ENCODE measurements at places on chromosomes 3 and 15. TPM values are rescaled to one million over a fixed set of nuclear protein-coding genes. Genes with fewer than 3 reads are reported as not detected.

DNA sequence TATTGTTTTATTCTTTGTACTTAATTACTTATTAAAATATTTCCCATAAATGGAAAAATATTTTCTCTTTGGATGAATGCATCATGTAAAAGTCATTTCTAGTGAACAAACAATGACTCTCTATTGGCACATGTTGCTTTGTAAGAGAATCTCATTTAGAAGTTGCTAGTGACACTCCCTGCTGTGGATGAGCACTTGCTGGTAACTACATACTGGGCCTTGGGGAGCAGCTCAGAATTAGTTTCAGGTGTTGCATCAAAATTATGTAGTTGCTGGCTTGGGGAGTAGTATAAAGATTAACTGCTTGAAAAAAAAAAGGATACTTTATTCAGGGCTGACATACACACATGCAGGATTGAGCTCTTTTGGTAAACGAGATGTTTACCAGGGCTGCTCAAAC, 80.3 kb upstream of the KCNAB1 start:
- no peak for DNase-seq

- no peak for DNase-seq
These were observed 8.5 kb downstream of the MYO5C start for GRCh38 chr15:52287114-52287513.

- no peak for DNase-seq
These were observed 65.6 kb downstream of the SLC6A6 start for GRCh38 chr3:14467814-14468620.

DNA sequence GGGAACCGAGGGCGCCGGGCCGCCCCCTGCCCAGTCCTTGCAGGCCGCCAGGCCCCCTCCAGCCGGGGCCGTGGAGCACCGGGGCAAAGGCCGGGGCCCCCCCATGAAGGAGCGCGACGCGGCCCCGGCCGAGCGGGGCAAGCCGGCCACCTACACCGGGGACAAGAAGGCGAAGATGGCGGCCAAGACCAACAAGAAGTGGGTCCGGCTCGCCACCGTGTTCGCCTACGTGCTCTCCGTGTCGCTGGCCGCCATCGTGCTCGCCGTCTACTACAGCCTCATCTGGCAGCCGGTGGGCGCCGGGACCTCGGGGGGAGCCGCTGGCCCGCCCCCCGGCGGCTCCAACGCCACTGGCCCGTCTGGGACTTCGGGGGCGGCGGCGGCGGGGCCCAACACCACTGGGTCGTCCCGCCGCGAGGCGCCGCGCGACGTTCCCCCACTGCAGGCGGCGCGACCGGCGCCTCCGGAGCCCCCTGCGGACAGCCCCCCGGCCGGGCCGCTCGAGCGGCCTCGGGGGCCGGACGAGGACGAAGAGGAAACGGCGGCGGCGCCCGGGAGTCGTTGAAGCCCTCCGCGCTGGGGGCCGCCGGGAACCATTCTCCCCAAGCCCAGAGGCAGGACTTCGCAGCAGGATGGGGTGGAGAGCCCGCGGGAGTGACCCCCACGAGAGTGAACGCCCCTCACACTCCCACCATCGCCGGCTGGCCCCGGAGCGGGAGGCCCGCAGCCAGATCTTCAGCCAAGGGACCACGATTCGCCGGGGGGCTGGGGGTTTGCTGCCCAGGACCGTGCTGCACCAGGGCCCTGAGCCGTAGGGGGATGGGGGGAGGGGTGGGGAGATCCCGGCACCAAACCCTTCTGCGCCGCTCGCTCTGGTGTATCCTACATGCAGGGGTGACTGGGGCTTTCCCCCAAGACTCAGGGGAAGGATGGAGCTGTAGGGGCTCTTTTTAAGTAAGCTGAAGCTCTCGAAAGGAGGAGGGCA, 753 bp downstream of the INAFM2 start:
- DNase-seq, result no peak

DNA sequence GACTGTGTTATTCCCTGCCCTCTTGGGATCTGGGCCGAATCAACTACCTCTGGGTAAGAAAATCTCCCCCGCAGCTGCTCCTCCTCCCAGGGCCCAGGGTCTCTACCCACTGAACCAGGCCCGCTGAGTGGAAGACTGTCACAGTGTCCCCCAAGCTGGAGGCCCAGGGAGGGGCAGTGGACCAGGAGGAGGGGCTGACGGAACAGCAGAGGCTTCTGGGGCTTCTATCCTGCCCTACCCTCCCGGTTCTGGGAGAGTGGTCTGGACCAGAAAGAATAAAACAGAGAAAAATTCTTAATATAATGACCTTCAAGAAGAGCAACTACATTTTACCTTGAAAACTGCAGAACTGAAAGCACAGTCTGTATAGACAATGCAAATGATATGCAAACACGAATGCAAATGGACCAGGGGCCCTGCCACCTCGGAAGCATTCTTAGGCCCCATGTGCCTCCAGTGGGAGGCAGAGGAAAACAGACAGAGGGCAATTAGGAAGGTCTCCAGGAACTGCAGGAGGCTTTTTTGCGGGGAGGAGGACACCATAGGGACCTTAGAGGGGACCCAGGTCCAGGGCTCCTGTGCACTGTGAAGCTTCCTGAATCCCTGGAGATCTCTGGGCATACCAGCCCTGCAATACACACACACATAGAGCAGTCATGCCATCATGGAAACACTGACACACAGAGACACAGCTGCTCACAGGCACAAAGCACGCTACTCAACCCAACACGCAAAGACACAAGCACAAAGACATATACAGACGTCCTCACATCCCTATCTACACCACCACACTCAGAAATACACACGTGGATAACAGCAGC, 12.3 kb downstream of the MEGF11 start:
- DNase-seq, result no peak

DNA sequence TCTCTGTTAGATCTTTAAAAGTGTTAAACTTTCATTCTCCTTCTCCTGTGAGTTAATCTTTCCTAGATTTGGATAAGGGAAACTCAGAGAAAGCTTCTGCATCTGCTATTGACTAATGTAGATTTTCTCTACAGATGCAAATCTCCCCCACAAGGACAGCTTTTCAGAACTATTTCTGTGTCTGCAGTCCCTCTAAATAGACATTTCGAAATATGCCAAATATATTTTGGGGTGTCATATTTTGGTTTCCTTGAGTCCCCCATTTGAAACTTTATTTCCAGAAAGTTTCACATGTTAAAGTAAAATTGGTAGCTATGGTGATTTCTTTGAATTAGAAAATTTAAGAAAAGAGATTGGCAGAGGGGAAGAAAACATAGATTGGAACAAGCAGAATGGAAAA, 852.3 kb upstream of the ALCAM start:
- DNase-seq, result no peak

- DNase-seq, result no peak
These were observed 21.5 kb downstream of the FAM174B start for GRCh38 chr15:92634060-92634459.

DNA sequence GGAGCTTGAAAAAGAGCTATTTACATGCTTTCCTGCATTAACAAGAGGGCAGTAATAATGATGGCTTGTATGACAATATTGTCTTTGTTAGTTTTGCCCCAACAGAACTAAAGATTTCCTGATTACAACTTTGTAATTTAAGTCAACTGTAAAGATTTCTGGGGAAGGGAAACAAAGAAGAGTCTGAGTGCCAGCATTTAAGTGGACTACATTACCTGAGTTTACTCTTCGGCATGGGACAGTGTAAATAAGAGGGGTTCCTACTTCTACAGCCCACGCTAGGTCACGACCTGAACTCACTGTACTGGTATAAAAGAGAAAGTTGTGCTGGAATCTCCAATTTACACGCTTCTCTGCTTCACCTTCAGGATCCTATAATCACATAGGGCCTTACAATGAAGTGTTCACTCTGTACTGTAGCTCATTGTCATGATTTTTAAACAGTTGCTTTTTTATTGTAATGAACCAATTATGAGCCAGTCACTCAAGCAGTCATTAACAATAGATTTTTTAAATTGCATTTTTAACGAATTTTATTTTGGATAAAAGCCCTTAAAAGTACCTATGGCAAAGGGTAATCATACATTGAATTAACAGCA, 39.6 kb downstream of the DPH6 start:
- no peak for DNase-seq

ISLR2 gene
- total RNA-seq, result 1.4 TPM

DNA sequence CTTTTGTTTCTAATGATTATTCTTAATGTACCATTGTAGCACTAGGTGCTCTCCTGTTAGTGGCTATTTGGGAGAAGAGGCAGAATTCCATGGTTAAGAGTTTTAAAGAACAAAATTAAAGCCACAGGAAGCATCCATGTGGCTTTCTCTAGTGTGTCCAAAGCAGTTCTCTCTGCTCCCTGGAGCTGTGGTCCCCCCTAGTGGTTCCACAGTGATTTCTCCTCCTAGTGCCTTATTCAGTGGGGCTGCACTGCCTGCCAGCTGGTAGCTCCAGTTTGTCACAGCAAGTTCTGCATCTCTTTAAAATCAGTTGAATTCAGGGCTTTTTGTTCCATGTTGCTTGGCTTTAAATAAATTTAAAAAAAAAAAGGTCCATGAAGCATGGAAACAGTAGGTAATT, 39.6 kb upstream of the FAM98B start:
- DNase-seq, result peak; percentile 14

COL7A1 gene
- 84.9 TPM for total RNA-seq

DNA sequence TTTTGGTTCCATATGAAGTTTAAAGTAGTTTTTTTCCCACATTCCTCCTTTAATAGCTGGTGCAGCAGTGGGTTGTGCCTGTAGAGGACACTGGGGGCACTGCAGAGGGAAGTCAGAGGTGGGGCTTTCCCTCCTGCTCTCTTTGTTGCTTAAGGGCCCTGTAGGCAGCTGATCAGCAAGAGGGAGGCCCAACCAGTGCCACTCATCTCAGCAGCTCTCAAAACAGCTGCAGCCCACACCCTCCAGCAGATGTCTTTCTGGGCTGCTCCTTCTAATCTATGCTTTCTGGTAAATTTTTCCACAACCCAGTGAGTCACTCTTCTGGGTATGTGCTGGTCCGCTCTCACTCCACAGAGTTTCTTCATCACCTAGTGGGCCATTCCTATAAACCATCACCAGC, 263.8 kb downstream of the FEZF2 start:
- DNase-seq, result peak; percentile 3

All from Caki2 (cell line).